ENCODE measurements at places on chromosomes 5 and 9. TPM values are rescaled to one million over a fixed set of nuclear protein-coding genes. Genes with fewer than 3 reads are reported as not detected.

Gene IFNB1
- polyA plus RNA-seq = not detected

Gene TSC1
- polyA plus RNA-seq = 33.7 TPM

DNA sequence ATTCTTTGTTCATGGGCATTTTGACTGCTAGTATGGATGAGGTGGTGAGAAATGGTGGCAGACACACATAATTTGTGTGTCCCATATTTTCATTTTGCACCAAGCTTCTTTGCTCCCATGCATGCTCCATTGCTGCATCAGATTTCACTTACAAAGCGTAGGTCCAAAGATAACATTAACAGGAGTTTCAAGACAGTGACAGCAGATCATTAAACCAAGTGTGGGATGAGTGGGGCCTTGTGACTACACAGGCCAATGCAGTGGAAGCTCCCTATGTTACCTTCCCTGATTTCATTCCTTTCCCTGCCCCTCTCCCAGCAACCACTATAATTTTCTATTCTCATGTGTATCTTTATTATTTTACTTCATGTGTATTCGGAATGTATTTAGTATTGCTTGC lies 142.0 kb downstream of the AOPEP start:
- no peaks in the 10 kb centered on the region for H3K27me3 ChIP-seq
- H3K4me3 ChIP-seq = no peak overlapping the region
- peaks cover 92% of the 10 kb centered on the region for H3K4me1 ChIP-seq
- no peak for DNase-seq

GRCh38 chr5:73661753-73662152 lies 35.8 kb downstream of the ARHGEF28 start:
- H3K4me3 ChIP-seq = no peak overlapping the region
- H3K27me3 ChIP-seq = peaks cover 7% of the 10 kb centered on the region
- H3K27ac ChIP-seq = no peak overlapping the region

GRCh38 chr5:57939771-57940170 lies 457.2 kb upstream of the ACTBL2 start:
- H3K4me1 ChIP-seq = no peaks in the 10 kb centered on the region
- H3K4me3 ChIP-seq = no peak overlapping the region
- H3K27ac ChIP-seq = no peak overlapping the region
- no peaks in the 10 kb centered on the region for H3K27me3 ChIP-seq
- no peaks in the 10 kb centered on the region for H3K36me3 ChIP-seq
- DNase-seq = no peak

- no peak for DNase-seq
- H3K27me3 ChIP-seq = no peaks in the 10 kb centered on the region
- no peak overlapping the region for H3K27ac ChIP-seq
- no peaks in the 10 kb centered on the region for H3K4me1 ChIP-seq
- peaks cover 2% of the 10 kb centered on the region for H3K36me3 ChIP-seq
These were observed 98.5 kb downstream of the STRBP start for GRCh38 chr9:123169926-123170325.

- no peak overlapping the region for H3K4me3 ChIP-seq
- no peak for DNase-seq
- no peaks in the 10 kb centered on the region for H3K36me3 ChIP-seq
- no peaks in the 10 kb centered on the region for H3K27me3 ChIP-seq
These were observed 121.3 kb downstream of the ADAMTS2 start for GRCh38 chr5:179223961-179224360.

Gene WDR38
- polyA plus RNA-seq = 0.05 TPM

DNA sequence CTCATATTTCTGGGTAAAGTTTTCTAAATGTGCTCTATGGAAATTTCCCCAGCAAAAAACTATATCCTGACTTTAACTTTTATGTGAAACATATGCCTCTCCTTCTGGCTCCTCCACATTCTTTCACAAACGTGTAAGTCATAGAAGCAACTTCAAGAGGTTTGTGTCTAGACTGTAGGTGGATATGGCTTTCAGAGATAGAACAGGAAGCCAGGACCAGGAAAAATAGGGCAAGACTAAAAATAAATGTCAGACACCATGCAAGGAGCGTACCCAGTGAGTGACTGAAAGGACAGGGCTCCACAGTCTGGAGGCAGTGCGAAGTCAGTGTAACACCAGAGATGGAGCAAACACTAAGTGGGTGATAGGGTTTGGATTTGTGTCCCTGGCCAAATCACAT lies 240.7 kb downstream of the COX7C start:
- no peaks in the 10 kb centered on the region for H3K36me3 ChIP-seq
- H3K4me1 ChIP-seq = no peaks in the 10 kb centered on the region
- H3K27ac ChIP-seq = no peak overlapping the region
- no peak for DNase-seq
- H3K4me3 ChIP-seq = no peak overlapping the region

- H3K4me3 ChIP-seq = no peak overlapping the region
- H3K27me3 ChIP-seq = no peaks in the 10 kb centered on the region
- no peak overlapping the region for H3K27ac ChIP-seq
- DNase-seq = no peak
These were observed 315.6 kb downstream of the ZSWIM6 start for GRCh38 chr5:61647672-61648071.

- peaks cover 58% of the 10 kb centered on the region for H3K4me1 ChIP-seq
- H3K27ac ChIP-seq = no peak overlapping the region
- no peak for DNase-seq
- H3K27me3 ChIP-seq = no peaks in the 10 kb centered on the region
- H3K4me3 ChIP-seq = no peak overlapping the region
These were observed 283.9 kb downstream of the GADD45G start for GRCh38 chr9:89888677-89889076.

Gene FABP6
- polyA plus RNA-seq = not detected

GRCh38 chr9:36399980-36400331 lies at the start of gene RNF38:
TSS of gene RNF38 (minus strand) at chr9:36400269. CDS start at chr9:36400108, 161 bp downstream.
- H3K4me3 ChIP-seq = peak within 1 kb of the TSS; percentile 92
- peak within 1 kb of the TSS; percentile 95 for H3K27ac ChIP-seq
- DNase-seq = no peak
- H3K36me3 ChIP-seq = no peaks in the 10 kb centered on the region
- H3K27me3 ChIP-seq = no peaks in the 10 kb centered on the region
- peaks cover 59% of the 10 kb centered on the region for H3K4me1 ChIP-seq

GRCh38 chr9:3455717-3456116 lies 70.1 kb downstream of the RFX3 start:
- no peaks in the 10 kb centered on the region for H3K27me3 ChIP-seq
- H3K4me1 ChIP-seq = peaks cover 21% of the 10 kb centered on the region
- H3K36me3 ChIP-seq = no peaks in the 10 kb centered on the region
- no peak for DNase-seq

GRCh38 chr5:24347158-24347557 lies 297.6 kb downstream of the CDH10 start:
- no peaks in the 10 kb centered on the region for H3K36me3 ChIP-seq
- H3K4me1 ChIP-seq = no peaks in the 10 kb centered on the region
- H3K27me3 ChIP-seq = no peaks in the 10 kb centered on the region

- no peak overlapping the region for H3K4me3 ChIP-seq
- no peak overlapping the region for H3K27ac ChIP-seq
- DNase-seq = no peak
- H3K36me3 ChIP-seq = no peaks in the 10 kb centered on the region
- peaks cover 2% of the 10 kb centered on the region for H3K27me3 ChIP-seq
These were observed 130.0 kb upstream of the DMRTA1 start for GRCh38 chr9:22316645-22317044.

DNA sequence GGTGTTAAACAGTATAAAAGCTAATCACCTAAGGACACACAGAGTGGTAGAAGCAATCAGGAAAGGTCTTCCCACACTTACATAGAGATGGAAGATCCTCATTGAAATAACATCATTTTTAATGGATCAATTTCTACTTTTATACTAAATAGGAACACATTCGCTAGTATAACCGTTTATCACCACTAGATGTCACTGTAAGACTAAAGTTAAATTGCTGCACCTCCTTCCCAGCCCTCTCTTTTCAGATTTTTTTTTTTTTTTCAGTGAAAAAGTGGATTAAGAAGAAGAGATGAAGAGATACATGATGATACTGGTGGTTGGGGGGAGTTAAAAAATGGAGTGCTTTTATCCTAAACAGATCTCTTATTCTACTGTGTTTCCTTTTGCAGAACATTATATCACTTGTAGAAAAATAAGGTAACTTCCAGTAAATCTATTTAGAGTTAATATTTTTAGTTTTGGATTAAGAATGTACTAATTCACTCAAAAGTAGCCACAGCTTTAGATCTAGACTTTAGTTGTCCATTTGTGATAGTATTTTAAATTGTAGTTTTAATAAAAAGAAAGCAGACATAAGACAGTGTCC lies 116.9 kb upstream of the ARRDC3 start:
- no peak overlapping the region for H3K4me3 ChIP-seq
- no peaks in the 10 kb centered on the region for H3K36me3 ChIP-seq
- H3K27ac ChIP-seq = no peak overlapping the region
- H3K27me3 ChIP-seq = no peaks in the 10 kb centered on the region
- no peak for DNase-seq

- no peak overlapping the region for H3K27ac ChIP-seq
- DNase-seq = no peak
- H3K4me3 ChIP-seq = no peak overlapping the region
- no peaks in the 10 kb centered on the region for H3K4me1 ChIP-seq
These were observed 269.9 kb downstream of the CDK5RAP2 start for GRCh38 chr9:120310035-120310434.

Gene DMRT3
- 0.03 TPM for polyA plus RNA-seq

Gene SIT1
- 0.10 TPM for polyA plus RNA-seq

Gene PPP3R2
- polyA plus RNA-seq = not detected

DNA sequence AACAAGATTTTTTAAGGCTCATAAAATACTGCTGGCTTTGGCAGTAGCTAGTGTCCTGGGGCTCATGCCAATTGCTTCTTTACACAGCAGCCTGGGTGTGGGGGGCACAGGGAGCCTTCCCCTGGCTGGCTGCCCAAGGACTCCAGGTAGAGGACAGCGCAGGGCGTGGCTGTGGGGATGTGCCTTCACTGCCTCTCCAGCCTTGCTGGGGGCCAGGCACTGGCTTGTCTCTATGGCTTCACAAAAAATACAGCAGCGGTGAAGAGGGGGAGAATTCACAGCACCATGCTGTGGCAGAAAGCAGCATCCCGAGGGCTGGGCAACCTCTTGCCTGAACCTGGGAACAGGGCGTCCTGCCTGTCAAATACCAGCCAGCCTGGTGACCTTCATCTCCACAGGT lies 57.4 kb downstream of the DAP start:
- H3K27me3 ChIP-seq = no peaks in the 10 kb centered on the region
- DNase-seq = no peak
- H3K4me1 ChIP-seq = no peaks in the 10 kb centered on the region
- H3K36me3 ChIP-seq = no peaks in the 10 kb centered on the region
- H3K27ac ChIP-seq = no peak overlapping the region

DNA sequence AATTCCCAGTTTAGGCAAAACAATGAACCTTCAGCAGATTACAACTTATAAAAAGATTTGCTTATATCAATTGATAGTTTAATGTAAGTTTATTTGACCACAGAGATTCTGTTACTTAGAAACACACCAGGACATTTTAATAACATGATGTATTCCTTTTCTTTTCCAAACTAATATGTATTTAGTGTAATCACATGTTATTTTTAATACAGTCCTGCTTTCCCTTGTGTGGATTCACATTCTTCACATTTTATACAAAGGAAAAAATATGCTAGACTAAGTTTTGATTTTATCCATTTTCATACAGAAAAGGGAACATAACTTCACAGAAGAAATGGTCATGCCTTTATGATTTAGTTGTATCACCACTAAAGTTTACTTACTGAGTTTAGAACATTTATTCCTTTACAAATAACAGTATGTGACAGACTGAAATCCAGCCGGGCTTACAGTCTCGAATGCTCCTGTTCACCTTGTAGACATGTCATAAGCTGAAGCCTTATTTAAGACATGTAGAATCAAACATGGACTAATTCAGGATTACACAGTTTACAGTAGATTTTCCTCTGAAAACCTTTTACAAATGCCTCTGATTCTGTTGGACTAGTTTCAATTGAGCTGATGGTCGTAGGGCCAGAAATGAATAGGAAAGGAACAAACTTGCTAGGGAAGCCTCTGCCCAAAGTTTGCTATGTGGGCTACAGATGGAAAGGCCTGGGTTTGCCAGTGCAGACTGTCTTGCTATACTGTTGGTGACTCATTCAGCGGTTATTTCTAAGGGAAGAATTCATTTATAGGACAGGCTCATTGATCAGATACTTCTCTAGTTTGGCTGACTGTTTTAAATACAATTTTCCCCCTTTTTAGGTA lies 6.6 kb upstream of the ASPN start:
- no peaks in the 10 kb centered on the region for H3K4me1 ChIP-seq
- DNase-seq = no peak
- no peaks in the 10 kb centered on the region for H3K27me3 ChIP-seq
- H3K27ac ChIP-seq = no peak overlapping the region
- H3K36me3 ChIP-seq = no peaks in the 10 kb centered on the region

DNA sequence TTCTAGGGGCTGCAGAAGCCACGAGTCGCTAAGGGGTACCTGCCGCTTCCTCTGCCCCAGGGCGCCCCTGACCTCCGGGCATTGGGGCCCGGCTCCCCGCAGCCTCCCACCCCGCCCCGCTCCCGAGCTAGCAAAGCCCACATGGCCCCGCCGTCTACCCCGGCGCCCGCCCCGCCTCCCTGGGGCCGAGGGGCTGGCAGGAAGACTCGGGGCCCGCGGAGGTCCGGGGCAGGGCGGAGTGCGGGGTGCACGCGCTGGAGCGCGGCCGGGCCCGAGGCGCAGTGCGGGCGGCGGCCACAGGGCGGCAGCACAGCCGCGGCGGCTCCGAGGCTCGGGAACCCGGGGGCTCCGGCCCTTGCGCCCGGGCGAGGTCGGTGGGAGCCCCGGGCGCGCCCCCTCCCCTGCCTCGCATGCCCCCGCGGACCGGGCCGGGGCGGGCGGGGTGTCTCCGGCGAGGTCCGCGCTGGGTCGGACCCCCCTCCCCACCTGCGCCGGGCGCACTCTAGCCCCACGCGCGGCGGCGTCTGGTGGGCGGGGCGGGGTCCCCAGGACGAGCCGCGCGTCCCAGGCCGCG lies 6.7 kb downstream of the NRARP start:
- no peak for DNase-seq
- no peaks in the 10 kb centered on the region for H3K27me3 ChIP-seq

- no peaks in the 10 kb centered on the region for H3K27me3 ChIP-seq
- H3K4me3 ChIP-seq = no peak overlapping the region
- no peak for DNase-seq
- no peak overlapping the region for H3K27ac ChIP-seq
- peaks cover 11% of the 10 kb centered on the region for H3K4me1 ChIP-seq
These were observed 13.4 kb downstream of the DBN1 start for GRCh38 chr5:177459819-177460628.

Gene FNIP1
- 25.0 TPM for polyA plus RNA-seq

GRCh38 chr9:127705577-127706379 lies 1.0 kb upstream of the CFAP157 start:
- H3K4me3 ChIP-seq = no peak overlapping the region
- H3K36me3 ChIP-seq = no peaks in the 10 kb centered on the region
- H3K27me3 ChIP-seq = no peaks in the 10 kb centered on the region
- H3K27ac ChIP-seq = no peak overlapping the region
- no peak for DNase-seq

Gene PCDHGA10
- polyA plus RNA-seq = 0.27 TPM

- no peak overlapping the region for H3K27ac ChIP-seq
- H3K4me1 ChIP-seq = peaks cover 34% of the 10 kb centered on the region
- no peaks in the 10 kb centered on the region for H3K36me3 ChIP-seq
- no peak overlapping the region for H3K4me3 ChIP-seq
- peaks cover 98% of the 10 kb centered on the region for H3K27me3 ChIP-seq
These were observed 3.5 kb downstream of the PAX5 start for GRCh38 chr9:37030611-37030939.

- DNase-seq = no peak
- no peaks in the 10 kb centered on the region for H3K27me3 ChIP-seq
- no peaks in the 10 kb centered on the region for H3K36me3 ChIP-seq
These were observed 198.6 kb upstream of the HMHB1 start for GRCh38 chr5:143613329-143613728.

Gene CMBL
- 54.4 TPM for polyA plus RNA-seq
